ENCODE measurements at places on chromosomes 11 and 22.

DNA sequence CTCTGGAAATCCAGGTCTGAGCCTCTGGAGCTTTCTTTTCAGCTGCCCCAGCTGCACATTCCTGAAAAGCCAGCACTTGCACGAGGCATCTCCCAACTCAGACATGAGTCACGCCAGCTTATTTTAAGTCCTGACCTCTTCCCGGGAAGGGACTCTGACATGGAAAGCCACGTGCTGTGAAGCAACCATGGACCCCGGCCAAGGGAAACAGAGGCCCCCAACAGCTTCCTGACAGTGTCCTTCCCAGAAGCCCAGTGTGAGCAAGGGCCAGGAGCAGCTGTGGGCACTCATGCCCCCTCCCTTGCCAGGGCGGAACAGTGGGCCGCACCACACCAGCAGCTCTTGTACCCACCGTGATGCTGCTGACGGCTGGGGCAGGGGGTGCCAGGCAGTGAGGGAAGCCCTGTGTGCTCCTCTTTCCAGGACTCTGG lies 118.8 kb upstream of the CADM1 start:
- DNase-seq = no peak

DNA sequence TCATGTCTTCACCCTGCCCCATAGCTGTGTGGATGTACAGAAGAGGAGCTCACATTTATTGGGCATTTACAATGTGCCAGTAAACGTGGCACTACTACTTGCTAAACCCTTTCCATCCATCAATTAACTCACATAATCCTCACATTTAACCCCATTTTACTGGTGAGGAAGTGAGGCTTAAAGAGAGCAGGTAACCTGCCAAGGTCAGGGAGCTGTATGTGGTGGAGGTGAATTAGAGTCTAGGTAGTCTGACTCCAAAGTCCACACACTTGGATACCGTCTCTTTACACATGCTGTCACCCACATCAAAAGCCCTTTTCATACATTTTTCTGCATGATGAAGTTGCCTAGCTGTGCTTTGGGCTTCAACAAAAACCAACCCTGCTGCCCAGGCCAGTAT lies 10.8 kb downstream of the PLEKHA7 start:
- DNase-seq = no peak

DNA sequence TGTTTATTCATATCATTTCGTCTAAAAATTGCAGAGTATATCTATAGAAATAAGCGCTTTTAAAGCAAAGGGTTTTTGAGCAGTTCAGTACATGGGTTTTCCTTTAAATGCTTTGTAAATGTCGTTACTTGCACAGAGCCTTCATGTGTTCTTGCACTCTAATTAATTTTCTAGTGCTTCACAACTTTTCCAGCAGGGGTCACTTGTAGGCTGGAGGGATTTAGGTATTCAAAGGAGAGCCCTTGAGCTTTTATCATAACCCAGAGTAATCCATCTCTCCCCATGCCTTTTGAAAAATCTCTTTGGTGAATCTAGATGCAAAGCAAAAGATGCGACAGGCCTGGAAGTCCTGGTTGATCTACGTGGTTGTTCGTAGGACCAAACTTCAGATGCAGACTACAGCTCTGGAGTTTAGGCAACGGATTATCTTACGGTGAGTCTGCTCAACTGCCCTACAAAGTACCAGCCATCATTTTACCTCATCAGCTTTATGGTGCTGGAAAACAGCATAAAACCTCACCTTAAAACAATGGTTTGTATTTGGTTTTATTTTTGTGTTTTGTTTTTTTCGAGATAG lies 60.4 kb downstream of the SFI1 start:
- no peak for DNase-seq

GRCh38 chr11:64103277-64103985 lies 62.5 kb downstream of the MACROD1 start:
- DNase-seq = no peak

GRCh38 chr11:131851964-131852755 lies 481.7 kb downstream of the NTM start:
- no peak for DNase-seq

DNA sequence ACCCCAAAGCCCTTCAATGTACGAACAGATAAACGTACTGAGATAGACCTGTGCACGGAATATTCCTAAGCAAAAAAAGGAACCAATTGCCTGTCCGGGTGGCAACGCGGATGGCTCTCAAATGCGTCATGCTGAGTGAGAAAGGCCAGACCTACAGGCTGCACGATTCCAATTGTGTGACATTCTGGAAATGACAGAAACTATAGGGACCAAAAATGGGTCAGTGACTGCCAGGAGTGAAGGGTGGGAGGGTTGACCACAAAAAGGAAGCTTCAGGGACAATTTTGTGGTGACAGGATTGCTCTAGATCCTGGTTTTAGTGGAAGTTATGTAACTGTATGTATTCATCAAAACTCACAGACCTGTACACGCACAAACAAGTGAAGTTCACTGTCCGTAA lies 24.0 kb upstream of the SYT8 start:
- no peak for DNase-seq

DNA sequence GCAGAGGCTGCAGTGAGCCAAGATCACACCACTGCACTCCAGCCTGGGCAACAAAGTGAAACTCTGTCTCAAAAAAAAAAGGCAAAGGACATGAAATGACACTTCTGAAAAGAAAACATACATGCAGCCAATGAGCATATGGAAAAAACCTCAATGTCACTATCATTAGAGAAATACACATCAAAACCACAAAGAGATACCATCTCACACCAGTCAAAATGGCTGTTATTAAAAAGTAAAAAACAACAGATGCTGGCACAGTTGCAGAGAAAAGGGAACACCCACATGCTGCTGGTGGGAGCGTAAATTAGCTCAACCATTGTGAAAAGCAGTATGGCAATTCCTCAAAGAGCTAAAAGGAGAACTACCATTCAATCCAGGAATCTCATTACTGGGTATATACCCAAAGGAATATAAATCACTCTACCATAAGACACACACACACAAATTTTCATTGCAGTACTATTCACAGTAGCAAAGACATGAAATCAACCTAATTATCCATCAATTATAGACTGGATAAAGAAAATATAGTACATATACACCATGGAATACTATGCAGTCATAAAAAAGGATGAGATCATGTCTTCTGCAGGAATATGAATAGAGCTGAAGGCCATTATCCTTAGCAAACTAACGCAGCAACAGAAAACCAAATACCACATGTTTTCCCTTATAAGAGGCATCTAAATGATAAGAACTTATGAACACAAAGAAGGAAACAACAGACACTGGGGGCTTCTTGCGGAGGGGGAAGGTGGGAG lies 15.7 kb upstream of the C11orf58 start:
- no peak for DNase-seq

GRCh38 chr22:26534874-26535602 lies 22.8 kb upstream of the TFIP11 start:
- no peak for DNase-seq

- DNase-seq = no peak
These were observed 13.1 kb upstream of the TCF20 start for GRCh38 chr22:42283278-42284201.

- DNase-seq = no peak
These were observed 49.1 kb upstream of the CAPRIN1 start for GRCh38 chr11:34002420-34002819.

- DNase-seq = no peak
These were observed 8.3 kb upstream of the SORL1 start for GRCh38 chr11:121443688-121444275.

GRCh38 chr22:20401376-20402014 lies 7.5 kb downstream of the ZNF74 start:
- DNase-seq = no peak

DNA sequence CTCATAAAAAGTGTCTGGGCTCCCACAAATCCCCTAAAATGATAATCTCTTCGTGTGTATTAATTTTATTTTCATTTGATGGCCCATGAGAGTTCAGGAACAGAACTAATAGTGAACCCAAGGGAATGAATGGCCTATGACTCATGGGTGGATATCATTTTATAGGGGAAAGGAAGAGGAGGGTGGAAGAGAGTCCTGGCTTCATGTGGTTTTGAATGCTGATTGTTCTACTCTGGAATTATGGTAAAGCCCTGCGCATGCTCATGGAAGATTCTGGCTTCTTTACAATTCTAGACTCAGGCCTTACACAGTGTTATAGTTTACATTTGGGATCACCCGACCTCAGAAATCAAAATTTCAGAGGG lies 35.2 kb downstream of the MAML2 start:
- peak; percentile 51 for DNase-seq

DNA sequence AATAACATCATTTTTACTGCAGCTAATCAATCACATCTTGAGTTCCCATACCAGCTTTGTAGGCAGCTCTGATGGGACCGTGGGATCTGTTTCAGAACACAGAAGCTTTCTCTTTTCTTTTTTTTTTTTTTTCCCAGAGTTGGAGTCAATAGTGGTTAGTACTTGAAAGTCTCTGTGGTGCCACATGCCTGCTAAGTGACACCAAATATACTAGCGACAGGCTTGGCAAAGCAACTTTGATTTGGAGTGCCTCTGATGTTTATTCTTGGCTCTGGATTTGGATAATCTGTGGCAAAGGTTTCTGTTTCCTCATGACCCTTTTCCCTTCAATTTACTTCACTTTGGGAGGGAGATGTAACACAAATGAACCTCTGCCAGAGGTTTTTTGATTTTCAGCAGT lies 681.4 kb upstream of the TENM4 start:
- DNase-seq = no peak

GRCh38 chr11:11668274-11668673 lies 46.5 kb upstream of the GALNT18 start:
- DNase-seq = no peak

GRCh38 chr22:19919701-19920363 lies 21.7 kb upstream of the COMT start:
- no peak for DNase-seq

DNA sequence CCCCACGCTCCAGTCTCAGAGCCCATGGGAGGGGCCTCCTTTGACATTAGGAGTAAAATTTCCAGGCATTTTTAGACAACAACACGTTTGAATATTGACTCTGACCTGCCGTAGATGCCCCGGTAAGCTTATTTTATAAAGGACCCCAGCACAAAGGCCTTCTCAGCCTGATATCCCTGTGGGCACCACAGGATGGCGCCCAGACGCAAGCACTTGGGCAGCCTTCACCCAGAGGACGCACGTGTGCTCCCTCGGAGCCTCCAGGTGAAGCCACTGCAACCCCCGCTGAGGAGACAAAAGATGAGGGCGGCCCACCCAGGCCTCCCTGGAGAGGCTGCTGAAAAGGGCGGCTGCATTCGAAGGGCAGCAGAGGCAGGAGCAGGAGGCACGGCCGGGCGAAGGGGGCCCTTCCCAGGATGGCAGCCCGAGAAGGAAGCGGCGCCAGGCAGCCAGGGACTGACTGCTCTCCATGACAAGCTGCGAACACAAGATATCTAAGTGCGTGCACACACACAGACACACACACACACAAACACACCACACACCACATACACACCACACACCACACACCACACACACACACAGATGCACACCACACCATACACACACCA lies 15.2 kb upstream of the TH start:
- no peak for DNase-seq

- DNase-seq = no peak
These were observed 22.9 kb downstream of the PRR5 start for GRCh38 chr22:44724859-44725258.

DNA sequence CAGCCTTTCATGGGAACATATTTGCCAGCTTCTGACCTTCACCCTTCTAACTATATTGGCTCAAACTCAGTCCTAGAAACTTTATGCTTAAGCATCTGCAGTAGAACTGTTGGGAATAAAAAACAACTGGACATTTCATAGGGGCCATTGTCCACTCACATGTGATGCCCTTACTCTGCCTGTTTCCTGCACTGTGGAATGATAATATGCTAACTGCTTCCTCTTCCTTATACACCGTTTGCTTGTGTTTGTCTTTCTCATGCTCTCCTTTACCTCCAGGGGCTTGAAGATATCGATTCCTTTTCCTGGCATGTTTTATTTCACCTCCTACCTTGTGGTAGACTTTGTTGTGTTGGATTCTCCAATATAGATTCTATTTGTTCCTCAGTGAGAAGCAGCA lies 333.0 kb upstream of the DDI1 start:
- DNase-seq = no peak

DNA sequence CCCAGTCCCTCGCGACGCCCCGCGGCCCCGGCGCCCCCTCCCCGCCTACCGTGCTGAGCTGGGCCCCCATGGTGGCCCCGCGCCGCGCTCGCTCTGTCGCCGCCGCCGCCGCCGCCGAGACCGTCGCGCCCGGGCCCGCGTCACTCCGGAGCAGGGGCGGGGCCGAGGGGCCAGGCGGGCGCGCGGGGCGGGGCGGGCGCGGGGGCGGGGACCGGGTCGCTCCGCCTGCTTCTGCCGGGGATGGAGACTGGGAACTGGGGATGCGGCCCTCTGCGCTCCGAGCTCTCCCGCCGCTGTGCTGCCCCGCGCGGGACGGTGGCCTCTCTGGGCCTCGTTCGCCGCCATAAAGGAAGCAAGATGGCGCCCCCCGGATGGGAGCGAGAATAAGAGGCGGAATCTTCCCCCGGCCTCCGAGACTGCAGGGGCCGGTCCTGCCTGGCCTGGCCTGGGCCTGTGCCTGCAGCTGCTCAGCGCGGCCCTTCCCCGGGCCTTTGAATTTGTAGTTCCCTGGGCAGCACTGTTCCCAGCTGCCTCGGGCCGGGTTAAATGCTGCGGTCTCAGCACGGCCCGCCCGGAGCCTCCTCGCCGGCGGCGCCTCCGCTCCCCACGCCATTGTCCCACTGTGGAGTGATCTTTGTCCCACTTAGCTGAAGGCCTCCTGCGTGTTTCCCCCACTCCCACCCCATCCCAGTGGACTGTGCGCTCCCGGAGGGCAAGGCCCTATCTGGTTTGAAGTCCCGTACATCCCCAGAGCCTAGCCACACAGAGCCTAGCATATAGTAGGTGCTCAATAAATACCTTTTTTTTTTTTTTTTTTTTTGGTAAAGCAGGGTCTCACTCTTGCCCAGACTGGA lies at the start of gene CYB5R3:
Gene CYB5R3 (minus strand): TSS at position 147 of the 854 bp plus-strand sequence. CDS start 77 bp downstream, at position 70.
- DNase-seq = peak; percentile 52

GRCh38 chr22:40107851-40108378 lies 69.8 kb upstream of the TNRC6B start:
- DNase-seq = no peak

DNA sequence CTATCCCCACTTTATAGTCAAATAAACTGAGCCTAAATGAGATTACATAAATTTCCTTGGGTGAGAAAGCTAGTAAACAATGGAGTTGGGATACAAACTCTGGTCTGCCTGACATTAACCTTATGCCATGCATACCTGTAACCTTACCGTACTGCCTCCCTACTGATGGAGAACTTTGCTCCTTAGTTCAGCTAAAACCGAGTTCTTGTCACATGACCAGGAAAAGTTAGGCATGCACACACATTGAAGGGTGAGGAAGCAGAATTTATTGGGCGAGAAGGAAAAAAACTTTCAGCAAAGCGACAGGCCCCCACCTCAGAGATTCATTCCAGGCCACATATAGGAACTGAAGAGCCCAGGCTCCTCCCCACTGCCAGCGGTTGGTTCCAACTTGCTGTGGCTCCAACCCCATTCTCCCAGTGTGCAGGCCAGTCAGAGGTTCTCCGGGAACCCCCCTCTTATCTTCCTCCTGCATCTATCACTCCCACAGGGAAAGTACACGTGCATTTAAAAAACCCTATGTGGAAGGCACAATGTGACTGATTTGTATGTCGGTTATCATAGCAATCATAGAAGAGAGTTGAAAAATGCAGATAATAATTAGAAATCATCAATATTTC lies 3.2 kb upstream of the PIWIL4 start:
- no peak for DNase-seq

GRCh38 chr11:95364324-95365295 lies 133.6 kb upstream of the SESN3 start:
- peak; percentile 74 for DNase-seq

GRCh38 chr11:101458161-101458560 lies 125.6 kb downstream of the TRPC6 start:
- no peak for DNase-seq

Measured in NCI-H446 treated with DMSO at 0.1 percent for 48 hours (cell line).